ENCODE measurements at places on chromosomes 3 and 15.

DNA sequence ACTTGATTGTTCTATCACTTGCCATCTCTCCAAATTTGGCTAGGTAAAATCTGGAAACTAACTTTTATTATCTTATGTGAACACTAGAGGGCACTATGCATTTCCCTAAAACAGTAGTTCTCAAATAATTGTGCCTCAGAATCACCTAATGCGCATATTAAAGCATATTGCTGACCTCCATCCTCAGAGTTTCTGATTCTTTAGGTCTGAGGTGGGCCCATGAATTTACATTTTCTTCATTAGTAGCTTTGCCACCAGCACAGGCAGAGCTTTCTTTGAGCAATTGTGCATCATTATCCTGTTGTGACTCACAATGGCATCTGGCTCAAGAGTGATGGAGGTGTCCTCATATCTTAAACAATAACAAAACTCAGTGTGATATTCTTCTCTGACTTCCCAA is 17.5 kb upstream of the BCHE start:
- DNase-seq: no peak

DNA sequence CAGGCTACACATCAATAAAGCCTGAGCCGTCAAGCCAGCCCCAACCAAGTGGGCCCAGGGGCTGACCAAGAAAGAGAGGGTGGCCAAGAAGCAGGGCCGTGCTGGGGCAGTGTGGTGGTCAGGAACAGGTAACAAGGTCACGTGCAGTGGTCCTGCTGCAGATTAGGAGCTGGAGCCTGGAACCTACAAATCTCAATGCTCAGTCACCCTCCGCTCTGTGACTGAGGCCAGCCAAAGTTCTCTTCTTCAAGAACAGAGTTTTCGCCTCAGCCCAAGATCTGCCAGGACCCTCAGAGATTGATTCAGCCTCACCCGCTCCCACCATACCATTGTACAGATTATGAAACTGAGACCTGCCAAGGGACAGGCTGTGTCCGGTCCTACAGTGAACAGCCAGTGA is 26.9 kb downstream of the GRAMD2A start:
- no peak for DNase-seq

GRCh38 chr15:66067687-66068086 is 185.9 kb downstream of the MEGF11 start:
- DNase-seq: no peak

DNA sequence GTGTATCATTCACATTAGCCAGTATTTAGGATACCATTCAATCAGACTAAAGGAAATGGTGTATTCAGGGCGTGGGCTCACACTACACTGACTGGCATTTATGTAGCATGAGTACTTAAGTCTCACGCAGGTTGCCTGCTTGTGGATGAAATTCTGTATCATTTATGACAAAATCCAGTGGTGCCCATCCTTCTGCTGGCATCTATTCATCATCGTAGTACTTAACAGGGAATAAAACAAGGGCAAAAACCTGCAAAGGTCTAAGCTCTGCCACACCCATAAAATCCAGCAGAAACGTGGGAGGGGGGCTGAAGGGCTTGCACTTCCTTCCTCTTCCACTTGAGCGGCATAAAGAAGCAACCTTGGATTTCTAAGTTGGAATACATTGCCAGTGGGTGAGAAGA is 2.7 kb downstream of the GAP43 start:
- no peak for DNase-seq

GRCh38 chr15:87619161-87619960 is 637.2 kb downstream of the NTRK3 start:
- no peak for DNase-seq

DNA sequence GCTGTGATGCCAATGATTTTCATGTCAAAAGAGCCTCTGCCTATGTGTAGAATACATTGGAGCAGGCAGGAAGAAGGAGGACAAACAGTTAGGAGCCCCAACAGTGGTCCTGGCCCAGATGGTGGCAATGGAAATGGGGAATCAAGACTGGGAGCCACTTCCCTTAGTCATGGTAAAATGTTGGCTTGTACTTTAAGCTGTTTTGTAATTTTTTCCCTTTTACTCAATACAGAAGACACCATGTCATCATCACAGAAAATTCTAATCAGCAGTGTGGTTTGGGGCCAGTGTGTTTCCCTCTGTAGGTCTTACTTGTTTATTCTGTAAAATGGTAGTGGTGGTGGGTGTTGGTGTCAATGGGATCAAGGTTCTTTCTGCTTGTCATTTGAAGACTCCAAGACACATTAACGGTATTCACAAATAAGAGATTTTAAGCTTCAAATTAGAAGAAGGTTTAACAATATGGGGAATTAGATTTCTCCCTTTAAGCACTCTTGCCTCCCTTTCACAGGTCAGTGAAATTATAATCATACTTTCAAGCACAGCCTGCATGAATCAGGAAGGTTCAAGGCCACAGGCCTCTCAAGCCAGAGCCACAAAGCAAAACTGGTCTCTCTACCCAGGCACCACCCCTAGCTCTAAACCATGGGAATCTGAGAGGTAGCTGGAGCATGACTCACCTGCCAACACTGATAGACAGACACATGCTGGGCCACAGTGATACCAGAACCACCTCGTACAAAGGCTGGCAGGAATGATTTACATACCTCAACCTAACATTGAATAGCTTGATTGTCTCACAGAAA is 24.9 kb downstream of the SIAH2 start:
- no peak for DNase-seq
